Activated CD4-positive, alpha-beta T cell treated with anti-CD3 and anti-CD28 coated beads for 4 hours (primary cell): ENCODE measurements at places on chromosomes 1 and 21.
A peak's percentile ranks its signal among the peaks of the same experiment; 100 is the strongest.

DNA sequence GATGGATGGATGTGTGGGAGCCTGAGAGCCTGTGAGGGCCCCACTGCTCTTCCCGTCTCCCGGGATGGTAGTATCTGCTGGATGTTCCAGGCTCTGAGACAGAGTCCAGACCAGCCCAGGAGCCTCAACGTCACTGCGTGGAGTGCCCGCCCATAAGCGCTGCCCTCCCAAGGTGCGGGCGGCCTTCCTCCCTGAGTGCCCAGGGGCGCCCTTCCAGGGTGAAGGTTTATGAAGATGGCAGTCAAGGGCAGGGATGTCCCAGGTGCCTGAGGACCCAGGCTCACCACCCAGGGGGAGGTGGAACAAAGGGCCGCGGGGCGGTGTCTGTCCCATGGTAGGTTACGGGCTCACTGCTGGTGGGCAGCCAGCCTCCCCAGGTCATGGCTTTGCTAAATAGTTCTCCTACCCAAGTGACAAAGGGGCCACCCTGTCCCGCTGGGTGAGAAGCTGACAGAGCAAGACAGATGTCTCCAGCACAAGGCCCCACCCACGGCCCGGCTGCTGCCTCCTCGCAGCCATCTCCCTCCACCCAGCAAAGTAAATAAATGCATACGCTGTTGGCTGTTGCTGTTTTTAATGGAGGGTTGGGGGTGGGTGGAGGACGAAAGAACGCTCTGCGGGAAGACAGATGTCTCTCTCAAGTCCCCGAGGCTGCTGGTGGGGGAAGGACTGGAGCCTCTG, 9.0 kb upstream of the GPR153 start:
- no peak for DNase-seq

GRCh38 chr1:110634455-110635311, 28.5 kb upstream of the KCNA2 start:
- DNase-seq: peak; percentile 67

GRCh38 chr1:67401443-67401842, 28.8 kb downstream of the SERBP1 start:
- no peak for DNase-seq

- DNase-seq: no peak
Measured at GRCh38 chr1:158354255-158354654, 561 bp downstream of the CD1E start.

DNA sequence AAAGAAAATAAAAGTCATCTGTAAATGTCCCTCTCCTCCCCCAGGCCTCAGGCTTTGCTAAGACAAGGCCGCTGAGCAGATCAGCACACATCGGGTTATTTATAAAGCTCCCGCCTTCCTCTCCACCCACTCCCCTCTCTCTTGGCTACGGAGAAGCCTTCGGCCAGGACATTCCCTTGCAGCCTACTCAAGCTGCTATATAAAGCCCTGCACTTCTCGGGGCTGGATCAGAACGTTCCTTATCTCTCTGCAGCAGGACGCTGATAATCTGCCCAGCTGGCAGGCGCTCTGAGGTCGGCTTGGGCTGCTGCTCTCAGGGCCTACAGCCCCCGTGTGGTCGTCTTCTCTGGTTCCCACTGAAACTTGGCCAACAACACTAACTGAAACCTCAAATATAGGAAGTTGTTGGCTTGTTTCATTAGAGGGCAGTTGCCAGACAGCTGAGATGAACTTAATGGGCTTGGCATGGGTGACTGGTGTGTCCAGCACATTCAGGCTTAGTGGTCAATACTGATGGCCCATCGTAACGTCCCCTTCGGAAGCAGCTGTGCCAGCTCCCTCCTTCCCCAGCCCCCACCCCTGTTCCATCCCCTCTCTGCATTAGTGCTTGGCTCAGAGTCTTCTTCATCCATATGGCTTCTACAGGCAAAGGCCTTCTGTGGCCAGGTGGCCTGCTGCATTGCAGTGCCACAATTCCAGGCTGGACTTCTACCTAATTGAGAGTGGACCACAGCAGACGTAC, 64.6 kb downstream of the IER5 start:
- no peak for DNase-seq

DNA sequence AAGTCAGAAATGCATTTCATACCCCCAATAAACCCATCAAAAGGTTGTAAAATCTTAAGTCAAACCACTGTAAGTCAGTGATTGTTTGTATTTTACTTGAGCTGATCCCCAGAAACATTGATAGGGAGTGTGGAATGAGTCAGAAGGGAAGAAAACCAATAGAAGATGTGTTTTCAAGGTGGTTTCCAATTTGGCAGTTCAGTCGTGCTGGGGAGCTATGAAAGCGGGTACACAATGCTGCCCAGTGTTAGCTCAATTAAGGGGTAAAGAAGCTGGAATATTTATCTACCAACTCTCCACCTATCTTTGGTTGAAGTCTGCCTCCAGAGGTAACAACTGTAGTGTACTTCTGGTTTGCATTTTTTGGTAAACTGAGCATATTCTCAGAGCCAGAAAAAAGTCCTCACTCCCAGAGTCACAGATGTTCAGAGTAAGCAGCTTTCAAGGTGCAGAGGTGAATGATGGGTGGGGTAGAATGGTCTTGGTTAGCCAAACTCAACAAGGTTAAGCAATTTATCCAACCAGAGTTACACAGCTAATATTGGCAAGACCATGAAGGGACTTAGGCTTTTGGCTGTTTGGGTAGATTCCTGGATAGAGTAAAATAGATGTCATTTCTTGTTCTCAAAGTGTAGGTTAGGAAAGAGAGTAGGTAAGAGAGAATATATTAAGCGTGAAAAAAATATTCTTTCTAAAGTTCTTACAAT, 202.9 kb upstream of the ADGRL2 start:
- no peak for DNase-seq

GRCh38 chr1:171637928-171638576, 14.4 kb downstream of the MYOC start:
- DNase-seq: no peak

DNA sequence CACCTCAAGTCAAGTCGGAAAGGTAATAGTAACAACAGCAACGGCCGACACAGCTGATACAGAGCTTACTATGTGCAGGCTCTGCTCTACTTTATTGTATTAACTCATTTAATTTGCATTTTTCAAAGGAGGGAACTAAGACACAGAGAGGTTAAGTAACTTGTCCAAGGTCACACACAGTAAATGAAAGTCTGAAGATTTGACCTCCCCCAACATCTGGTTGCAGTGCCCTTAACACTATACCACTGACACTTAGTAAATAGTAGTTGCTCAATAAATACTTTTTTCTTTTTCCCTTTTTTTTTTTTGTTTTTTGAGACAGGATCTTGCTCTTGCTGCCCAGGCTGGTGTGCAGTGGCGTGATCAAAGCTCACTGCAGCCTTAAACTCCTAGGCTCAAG, 39.2 kb downstream of the RAP1GAP start:
- DNase-seq: no peak

DNA sequence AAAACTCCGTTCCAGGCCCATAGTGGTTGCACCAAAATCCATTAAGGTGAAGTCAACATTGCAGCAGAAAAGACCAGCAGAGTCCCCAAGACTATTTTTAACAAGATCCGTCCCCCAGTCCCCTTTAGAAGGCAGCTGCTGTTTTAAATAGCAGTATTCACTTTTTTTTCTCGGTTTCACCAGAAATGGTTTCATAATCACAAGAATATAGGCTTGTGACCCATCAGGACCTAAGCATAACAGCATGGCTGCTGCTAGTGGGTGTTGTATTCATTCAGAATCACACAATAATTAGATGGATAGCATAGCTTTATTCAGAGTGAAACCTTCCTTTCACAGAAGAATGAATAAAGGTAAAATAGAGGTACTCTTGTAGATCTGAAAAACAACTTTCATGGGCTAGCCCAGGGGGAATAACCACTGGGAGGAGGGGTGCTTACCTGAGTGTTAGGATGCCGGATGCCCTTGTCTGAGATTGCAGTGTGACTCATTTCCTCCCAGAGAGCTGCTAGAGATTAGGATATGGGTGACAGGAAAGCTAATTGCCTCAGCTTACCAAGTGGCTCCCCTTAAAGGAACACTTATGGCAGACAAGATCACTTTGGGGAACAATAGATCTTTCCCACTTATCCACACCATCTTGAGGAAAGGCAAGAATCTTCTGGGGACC, 35.0 kb downstream of the ACKR1 start:
- DNase-seq: no peak

DNA sequence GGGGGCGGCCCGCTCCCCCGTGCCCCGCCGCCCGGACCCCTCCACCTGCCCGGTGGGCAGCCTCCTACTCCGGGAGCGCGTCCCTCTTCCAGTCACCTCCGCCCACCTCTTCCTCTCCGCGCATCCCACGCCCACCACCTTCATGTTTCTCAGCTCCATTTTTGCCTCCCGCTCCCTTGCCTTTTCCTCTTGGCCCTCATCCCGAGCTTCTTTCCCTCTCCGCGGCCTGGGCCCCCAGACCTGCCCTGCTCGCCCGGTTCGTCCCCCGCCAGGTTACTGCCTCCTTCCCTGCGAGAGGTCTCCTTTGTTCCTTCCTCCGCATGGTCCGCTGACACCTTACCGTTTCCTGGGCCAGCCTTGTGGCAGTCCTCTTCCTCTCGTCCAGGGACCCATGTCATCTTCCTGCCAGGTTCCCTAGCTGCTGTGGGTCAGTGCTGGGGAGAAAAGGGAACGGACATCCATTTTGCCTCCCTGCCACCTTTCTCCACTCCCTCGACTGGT, 563 bp downstream of the QSOX1 start:
- DNase-seq: peak; percentile 25

GRCh38 chr21:36117286-36117741, 17.6 kb upstream of the CBR3 start:
- DNase-seq: no peak

DNA sequence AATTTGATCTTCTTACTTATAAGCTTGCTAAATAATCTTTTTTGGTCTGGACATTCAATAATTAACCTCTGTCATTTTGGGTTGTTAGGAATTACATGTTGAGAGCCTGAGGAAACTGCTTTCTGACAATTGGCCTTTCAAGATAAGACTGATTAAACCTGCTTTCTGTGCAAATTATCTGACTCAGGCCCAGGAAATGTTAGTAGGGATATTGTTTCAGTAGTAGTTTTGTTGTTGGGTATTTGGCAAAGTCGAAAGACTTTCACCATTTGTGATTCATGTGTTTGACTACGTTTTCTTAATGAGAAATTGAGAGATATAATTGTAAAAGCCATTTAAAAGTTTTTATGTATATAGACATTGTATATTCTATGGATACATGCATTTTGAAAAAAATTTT, 81.1 kb upstream of the GPR88 start:
- DNase-seq: no peak

DNA sequence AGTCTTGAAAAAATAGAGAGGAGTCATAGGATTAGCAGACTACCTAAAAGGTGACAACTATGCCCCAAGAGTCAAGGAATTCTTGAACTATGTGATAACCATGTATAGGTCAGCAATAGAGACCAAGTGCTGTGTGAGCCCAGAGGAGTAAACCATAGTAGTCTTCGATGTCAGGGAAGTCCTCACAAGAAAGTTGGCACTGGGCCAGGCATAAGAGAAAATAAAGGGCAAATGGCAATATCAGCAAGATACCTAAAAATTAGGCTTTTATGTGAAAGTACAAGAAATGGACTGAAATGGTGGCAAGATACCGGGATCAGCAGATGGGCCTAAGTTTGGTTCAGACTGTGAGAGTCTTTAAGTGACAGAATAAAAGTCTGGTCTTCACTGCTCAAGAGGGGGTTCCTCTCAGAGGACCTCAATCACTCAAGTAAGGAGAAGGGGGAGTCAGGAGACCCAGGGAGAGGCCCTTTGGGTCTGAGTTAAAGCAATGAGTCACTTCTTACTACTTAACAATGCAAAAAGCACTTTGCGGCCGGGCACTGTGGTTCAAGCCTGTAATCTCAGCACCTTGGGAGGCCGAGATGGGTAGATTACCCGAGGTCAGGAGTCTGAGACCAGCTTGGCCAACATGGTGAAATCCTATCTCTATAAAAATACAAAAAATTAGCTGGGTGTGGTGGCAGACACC, 95.0 kb downstream of the TEX35 start:
- DNase-seq: no peak

- no peak for DNase-seq
Measured at GRCh38 chr1:208643005-208643597, 398.9 kb upstream of the PLXNA2 start.

DNA sequence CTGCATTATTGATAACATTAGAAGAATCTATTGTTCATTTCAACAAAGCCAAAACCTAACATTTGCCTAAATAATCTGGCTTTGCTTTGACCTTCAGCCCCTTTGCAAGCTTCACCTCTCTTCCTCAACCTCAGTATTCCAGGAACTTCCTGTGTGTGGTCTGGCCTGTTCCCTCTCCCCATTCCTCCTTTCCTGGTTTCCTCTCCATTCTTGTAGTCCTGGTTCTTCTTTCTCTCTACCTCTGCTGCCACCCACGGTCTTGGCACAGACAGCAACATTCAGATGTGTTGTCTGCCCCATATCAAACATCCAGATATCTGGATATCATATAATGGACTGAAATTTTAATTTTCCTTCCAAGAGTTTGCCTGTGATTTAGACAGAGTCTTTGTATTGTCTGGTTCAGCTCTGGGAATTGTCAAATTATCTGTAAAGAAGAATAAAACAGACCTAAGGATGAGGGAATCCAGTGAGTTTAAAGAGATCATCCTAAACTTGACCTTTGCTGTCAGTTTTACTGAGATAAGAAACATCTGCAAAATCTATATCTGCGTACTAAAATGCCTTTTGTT, 148.1 kb upstream of the KCTD3 start:
- DNase-seq: no peak

- no peak for DNase-seq
Measured at GRCh38 chr1:182515556-182515955, 65.6 kb downstream of the RGSL1 start.

DNA sequence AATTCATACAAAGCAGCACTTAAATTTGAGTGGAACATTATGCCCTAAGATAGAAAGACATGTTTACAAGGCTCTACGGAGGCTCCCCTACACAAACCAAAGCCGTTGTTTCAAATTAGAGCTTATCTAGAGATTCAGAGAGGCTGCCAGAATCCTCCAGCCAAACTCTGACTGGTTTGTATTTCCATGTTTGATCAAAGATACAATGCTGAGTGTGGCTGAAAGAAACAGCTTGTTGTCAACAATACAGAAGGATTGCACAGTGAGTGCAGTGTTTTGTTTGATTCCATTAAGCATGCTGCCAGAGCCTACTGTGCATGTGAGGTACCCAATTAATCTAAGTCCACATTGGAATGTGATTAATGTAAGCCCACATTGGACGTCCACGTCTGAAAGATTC, 402.7 kb downstream of the DISC1 start:
- DNase-seq: no peak

DNA sequence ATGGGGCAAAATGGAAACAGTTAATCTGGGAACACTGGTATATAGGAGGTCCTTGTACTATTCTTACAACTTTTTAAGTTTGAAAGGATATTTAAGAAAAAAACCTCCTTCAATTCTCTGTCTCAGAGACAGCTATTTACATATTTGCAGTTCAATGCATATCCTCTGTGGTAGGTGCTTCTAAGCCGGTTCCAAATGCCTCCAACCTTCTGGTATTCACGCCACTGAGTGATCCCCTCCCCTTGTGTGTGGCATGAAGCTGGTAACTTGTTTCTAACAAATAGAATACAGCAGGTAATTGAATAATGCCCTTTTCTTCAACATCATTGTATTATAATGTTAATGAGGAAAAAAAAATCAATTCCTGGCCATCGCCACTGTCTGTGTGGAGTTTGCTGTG, 91.2 kb downstream of the PROX1 start:
- no peak for DNase-seq

- no peak for DNase-seq
Measured at GRCh38 chr21:28066596-28067387, 925.9 kb downstream of the LTN1 start.
